ENCODE measurements at places on chromosomes 12 and 14.

DNA sequence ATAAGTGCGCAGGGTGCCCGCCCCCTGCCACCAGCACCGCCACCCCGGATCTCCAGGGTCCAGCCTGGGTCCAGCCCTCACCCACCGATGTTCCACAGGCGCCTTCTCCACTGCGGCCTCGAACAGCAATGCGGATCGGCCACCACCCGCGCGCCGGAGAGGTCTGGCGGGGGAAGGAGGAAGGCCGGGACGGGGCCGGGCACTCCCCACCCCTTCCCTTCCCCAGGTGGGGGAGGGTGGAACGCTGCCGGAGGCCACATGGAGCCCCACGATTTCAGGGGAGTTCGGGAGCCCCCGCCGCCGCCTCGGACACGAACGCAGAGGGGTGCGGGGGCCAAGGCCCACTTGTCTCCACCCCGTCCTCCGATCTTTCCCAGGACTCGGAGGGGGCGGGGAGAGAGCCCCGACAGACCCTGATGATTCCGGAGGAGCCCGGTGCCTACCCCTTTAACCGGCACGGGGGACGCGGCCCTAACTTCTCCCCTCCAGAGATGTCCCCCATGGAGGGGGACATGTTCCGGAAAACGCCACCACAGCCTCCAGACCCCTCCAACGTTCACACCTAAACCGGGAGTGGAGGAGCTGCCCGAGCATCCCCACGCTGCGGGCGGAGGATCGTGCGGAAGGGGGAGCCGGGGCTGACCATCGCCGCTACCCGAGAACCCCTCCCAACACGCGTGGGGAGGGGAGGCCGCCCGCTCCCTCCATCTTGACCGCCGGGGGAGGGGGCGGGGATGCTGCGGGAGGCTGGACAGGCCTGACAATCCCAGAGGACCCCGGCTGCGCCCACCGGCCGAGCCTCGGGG, 1.1 kb downstream of the ATXN2 start:
- no peak for DNase-seq

DNA sequence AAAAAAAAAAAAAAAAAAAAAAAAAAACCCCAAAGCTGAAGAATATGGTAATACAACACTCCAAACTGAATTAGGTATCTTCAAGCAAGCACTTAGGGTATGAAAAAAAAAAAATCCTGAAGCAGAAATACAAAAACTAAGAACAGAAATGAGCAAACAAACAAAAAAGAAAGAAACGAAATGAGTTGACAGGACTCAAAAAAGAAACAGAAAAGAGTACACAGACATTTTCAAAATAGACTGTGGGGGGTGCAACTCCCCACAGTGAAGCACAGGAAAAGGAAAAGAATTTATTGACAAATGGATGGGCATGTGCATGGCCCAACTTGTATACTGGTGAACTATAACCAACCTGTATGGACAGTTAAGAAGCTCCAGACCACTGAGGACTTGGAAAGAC, 24.6 kb downstream of the RPS6KA5 start:
- no peak for DNase-seq

GRCh38 chr12:39287817-39288216, 155.1 kb downstream of the KIF21A start:
- DNase-seq: no peak

GRCh38 chr12:77167801-77168200, 102.4 kb upstream of the E2F7 start:
- no peak for DNase-seq

GRCh38 chr12:13203034-13203922, 6.8 kb downstream of the EMP1 start:
- no peak for DNase-seq

- no peak for DNase-seq
These were observed 41.4 kb downstream of the PHETA1 start for GRCh38 chr12:111327474-111327873.

GRCh38 chr12:106359646-106360399, 2.3 kb downstream of the POLR3B start:
- DNase-seq: no peak

- DNase-seq: no peak
These were observed 21.6 kb upstream of the MANSC4 start for GRCh38 chr12:27801630-27802029.

GRCh38 chr14:35292770-35293561, 784 bp downstream of the PSMA6 start:
- no peak for DNase-seq

DNA sequence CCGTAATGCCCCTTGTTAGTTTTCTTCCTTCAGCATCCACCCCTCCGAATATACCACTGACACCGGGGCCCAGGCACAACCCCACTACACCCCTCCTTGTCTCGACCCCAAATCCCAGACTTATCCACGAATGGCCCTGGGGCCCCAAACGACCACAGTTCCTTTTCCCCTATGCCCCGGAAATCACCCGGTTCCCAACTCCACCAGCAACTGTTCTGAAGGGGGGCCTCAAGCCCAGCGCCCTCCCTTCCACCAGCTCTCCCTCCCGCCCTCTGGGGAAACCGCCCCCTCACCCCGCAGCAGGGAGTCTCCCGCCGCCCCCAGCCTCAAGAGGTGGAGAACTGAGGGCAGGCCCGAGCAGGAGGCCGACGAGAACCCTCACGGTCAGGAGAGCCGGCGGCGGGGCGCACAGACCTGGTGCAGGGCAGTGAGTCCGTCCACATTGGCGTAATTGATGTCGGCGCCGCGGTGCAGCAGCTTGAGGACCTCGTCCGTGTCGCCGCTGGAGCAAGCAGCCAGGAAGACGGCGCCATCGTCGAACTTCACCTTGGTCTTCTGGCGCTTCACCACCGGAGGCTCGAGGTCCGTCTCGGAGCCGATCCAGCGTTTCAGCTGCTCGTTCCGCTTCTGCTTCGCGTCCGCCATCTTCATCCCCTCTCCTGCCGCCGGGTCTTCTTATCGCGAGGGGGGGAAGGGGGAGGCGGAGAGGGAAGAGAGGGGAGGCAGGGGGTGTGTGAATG, 446 bp downstream of the PPP1R12A start:
- DNase-seq: no peak

GRCh38 chr12:44155358-44155757, 319.5 kb downstream of the TMEM117 start:
- no peak for DNase-seq

- DNase-seq: no peak
These were observed 31.0 kb upstream of the GNS start for GRCh38 chr12:64790166-64790565.

DNA sequence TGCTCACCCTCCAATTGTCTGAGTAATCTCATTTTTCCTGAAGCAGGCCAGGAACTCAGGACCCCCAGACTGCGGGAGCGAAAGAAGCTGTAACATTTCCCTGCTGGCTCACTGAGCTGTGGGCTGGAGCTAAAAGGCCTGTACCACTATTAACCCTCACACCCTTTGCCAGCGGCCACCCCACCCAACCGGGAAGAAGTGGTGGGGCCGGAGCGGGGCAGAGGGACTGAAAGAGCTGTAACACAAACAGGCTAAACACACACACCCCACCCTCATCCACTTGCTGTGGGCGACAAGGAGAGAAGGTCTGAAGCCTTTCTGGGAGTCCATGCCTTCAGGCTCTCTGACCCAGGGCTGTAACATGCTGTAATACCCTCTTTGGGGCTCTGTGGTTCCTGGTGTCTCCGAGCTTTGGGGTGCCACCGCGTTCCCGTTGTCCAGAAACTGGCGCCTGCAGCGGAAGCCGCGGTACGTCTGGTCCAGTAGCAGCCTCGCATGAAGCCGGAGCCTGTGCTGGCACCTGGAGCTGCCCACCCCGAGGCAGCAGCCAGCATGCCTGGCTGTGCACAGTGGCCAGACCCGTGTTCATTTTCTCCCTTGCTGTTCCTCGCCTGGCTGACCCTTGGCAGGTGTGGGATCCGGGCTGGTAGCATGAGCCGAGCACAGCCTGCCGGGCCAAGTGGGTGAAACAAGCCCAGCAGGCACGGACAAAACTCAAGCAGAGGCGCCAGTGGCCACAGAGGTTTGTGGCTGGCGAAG, 345.5 kb upstream of the MGAT4C start:
- no peak for DNase-seq

- no peak for DNase-seq
These were observed 22.3 kb downstream of the MSRB3 start for GRCh38 chr12:65300679-65301349.

DNA sequence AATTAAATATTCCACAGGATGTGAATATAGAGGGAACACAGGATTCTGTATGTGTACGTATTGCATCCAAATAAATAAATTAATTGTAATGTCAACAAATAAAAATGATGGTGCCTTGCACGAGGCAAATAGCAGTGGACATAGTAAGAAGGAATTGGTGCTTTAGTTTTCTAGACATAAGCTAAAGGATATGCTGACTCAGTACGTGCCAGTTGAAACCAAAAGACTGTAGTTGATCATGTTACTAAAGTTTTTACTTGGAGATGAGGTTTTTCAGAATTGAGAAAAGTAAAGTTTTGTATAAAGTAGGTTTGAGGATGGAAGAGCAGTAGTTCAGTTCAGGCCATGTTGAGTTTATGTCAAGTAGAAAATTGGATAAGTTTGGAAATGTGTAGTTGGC, 807.2 kb downstream of the SLC16A7 start:
- DNase-seq: peak; percentile 31

DNA sequence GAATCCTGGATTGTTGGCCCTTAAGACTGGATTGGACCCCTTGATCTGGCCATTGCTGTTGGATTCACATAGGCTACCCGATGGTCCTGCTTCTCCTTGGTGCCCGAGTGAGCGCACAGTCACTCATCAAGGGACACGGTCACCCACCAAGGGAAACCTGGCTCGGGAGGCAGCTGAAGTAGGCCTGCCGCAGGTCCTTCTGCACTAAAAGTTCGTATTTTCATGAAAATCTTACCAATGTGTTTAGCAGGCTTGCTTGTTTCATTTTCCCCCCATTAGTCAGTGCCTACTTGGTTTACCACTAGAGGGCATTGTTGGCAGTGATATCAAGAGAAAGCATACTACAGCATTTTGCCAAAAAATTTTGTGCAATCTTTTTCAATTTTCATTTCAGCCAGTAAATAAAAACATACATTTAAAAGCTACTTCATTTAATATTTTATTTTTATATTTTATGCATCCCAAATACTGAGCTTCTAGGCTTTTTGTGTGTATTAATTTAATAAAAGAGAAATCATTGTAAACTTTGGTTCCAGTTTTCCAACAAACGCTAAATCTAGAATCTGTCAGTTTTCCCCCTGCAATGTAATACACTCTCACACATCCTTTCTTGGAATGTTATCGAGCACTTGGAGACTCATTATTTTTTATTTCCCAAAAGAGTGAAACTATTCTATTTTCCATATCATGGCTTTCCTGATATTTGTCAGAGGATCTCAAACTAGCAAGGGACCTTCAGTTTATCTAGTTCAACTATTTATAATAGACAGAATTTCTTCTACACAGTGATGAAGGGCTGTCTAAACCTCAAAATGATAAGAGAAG, 116.7 kb downstream of the LMNTD1 start:
- peak; percentile 56 for DNase-seq

GRCh38 chr12:84375449-84376170, 537.0 kb downstream of the SLC6A15 start:
- no peak for DNase-seq

DNA sequence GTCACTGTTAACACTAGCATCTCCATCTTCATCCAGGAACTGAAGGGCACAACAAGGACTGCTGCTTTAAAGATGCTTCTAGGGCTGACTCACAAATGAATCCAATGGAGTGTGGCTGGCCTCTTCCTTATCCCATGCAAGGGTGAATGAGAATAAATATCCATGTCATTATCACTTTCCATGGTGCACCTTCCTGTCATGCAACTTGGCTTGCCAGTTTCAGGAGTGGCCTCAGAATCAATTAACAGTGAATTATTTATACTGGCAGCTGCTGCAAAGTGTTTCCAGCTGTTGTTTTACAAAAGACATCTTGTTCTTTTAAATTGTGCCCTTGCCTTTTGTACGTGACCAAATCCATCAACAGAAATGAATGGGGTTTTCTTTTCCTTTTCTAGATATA, 499.3 kb upstream of the TMEM132C start:
- no peak for DNase-seq

DNA sequence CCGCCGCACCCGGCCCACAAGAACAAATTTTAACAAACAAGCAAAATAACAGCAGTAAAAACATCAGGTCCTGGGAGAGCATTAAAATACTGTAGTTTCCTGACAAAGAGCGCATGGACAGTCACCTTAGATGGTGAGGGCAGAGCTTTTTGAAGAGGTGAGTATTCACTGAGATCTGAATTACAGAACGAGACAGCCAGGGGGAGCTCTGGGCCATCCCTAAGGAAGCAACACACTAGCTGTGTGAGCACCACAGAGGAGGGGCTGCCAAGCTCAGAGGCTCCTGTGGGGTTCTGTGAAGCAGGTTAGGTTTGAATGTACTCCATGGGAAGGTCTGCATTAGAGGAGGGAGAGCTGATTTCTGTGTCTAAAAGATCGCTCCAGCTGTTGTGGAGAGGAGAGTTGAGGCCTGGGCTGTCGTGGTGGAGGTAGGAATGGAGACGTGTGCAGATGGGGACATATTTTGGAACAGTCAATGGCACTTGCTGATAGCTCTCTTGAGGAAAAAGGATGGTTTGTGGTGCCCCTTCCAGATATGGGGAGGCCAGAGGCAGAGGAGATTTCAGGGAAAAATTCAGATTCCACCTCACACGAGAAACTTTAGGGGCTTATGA, 72.9 kb downstream of the TRAFD1 start:
- DNase-seq: peak; percentile 4

DNA sequence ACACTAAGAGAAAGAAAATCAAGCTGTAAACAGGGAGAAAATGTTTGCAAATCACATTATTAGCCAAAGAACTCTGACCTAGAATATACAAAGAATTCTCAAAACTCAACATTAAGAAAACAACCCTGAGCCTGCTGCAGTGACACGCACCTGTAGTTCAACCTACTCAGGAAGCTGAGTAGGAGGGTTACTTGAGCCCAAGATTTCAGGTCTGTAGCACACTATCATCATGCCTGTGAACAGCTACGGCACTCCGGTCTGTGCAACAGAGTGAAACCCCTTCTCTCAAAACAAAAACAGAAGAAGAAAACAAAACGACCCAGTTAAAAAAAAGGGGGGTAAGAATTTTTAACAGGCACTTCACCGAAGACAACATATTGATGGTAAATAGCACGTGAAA, 20.8 kb downstream of the SAV1 start:
- no peak for DNase-seq

GRCh38 chr14:24329736-24330135, 5.1 kb downstream of the ADCY4 start:
- no peak for DNase-seq

- DNase-seq: peak; percentile 36
These were observed 26.8 kb upstream of the PEX5 start for GRCh38 chr12:7162691-7163114.

GRCh38 chr14:45406942-45407341, 153.9 kb upstream of the MIS18BP1 start:
- DNase-seq: no peak

GRCh38 chr12:68844788-68845695, 37.1 kb downstream of the MDM2 start:
- DNase-seq: no peak

- no peak for DNase-seq
These were observed 250.2 kb upstream of the OR4E1 start for GRCh38 chr14:21923820-21924219.
